ENCODE measurements at places on chromosomes 12 and 14.

- no peak for DNase-seq
Measured at GRCh38 chr14:97346675-97347074, 549.5 kb downstream of the VRK1 start.

- no peak for DNase-seq
Measured at GRCh38 chr14:89067293-89067972, 243.0 kb downstream of the TTC8 start.

DNA sequence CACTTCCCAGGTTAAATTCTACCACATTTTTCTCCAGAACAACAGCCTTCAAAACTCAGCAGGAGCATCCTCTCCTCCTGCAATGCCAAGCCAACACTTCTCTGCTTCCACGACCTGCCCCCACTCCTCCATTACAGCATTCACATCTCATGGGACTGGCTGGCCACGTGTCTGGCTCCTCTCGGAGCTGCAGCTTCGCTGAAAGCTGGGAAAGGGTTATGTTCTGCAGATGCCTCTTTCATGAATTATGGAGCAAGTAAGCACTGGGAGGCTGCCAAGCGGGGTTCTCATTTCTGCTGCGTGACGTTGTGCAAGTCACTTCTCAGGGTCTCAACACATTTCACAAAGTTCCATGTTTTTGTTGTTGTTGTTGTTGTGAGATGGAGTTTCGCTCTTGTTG, 142.2 kb upstream of the RFLNA start:
- no peak for DNase-seq

GRCh38 chr14:69880044-69880487, 850 bp downstream of the SMOC1 start:
- no peak for DNase-seq

DNA sequence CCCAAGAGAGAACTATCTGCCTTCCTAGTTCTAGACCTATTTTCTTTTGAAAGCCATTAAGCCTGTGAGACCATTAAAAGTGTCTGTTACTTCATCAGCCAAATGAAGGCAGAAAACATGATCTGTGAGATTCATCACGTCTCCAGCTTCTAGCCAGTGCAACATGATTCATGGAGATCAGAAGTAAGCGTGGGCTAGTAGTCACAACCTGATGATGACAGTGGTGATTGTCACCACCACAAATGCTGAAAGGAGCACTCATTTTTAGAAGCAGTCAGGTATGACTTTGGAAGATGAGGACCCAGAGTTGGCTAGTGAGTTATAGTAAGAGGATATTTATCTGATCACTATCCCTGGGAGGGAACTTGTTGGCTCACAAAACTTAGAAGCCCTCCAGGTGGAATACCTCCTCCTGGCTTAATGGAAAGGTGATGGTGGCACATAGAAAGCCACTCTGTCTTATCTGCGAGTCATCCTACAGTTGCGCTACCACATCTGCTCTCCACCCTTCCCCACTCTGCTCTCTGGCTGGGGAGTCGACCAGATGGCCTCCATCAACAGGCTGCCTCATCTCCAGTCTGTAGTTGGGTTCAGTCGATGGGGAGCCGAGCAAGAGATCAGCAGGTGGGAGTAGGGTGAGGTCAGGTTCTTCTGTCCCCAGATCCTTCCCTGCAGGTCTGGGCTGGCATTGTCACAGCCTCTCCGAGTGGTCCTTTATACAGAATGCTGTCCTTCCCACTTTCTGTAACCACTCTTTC, 317.6 kb upstream of the FKBP4 start:
- no peak for DNase-seq

DNA sequence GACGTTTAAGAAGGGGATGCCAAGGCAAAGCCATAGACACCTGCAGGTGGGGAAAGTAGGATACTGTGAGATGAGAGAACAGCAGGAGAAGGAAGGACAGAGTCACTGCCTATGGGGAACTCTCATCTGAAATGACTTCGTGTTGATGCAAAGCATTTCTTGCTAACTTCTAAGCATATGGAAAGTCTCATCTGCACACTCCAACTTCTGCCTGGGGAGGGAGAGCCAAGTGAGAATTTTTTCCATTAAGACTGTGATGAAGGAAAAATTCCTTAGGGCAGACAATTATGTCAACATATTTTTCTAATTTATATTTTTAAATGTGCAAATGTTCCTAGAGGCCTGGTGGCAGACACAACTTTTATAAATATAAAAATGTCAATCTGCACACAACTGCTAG, 115.3 kb downstream of the IPO8 start:
- DNase-seq = no peak

- DNase-seq = no peak
Measured at GRCh38 chr12:16282978-16283377, 5.5 kb upstream of the SLC15A5 start.

DNA sequence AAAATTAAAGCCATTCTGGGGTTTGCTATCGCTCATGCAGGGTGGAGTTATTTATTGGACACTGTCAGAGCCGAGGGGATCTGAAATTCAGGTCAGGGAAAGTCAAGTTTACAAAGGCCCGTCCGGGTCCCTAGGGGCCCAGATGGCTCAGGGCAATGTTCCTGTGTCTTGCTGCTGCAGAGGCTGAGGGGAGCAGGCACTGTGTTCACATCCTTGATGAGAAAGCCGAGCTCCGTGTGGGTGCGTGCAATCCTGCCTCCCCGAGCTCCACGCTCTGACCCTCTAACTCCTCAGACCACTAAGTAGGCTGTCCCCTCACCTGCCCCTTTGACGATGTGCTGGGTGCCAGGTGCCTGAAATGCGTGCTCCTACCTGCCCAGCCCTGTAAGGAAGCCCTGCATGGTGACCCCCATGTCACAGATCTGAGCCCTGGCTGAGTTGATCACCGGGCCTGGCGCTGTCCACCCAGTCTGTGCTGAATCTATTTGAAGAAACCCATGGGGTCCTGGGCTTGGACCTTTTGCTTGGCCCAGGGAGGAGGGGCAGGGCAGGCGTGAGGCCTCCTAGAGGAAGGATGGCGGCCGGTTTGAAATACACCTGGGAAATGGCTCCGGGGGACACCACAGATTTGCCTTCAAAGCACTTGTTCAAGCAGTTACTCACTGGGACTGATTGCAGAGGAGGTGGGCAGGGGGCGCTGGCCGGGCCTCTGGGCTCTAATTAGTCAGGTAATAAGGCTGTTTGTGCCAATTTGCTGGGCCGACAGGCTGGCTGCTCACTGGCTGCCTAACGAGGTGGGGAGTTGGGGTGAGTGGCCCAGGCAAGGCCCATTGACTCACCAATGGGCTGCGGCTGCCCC, 204.3 kb downstream of the KIF26A start:
- no peak for DNase-seq

DNA sequence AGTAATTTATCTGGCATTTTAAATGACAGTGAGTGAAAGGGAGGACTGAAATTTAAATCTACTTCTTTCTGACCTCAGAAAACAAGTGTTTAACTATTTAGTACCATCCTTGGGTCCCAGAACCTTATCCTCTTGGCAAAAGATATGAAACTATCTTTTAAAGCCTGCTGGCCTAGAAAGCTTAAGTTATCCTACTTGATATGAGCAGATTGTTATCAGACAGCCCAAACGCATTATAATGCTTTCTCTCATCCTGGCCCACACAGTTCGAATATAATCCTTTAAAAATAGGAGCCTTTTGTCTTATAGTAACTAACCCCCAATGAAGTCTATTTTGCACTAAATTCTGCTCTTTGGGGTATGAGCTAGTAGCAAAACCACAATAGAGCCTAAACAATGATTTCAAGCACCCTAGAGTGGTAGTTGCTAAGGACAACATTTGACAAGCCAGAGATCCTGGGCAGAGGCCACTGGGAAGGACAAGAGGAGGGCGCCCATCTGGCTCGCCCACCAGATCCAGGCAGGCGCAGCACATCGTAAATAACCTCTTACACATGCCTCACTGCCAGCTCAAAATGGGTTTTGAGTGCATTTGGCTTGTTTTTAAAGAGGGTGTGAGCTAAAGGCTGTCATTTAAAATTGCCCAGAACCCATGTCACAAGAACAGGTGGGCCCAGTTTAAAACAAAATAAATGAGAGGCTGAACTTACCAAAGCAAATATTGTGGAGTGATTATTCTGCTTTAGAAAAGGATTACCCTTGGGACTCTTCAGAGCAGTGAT, 37.7 kb upstream of the CRY1 start:
- no peak for DNase-seq

GRCh38 chr12:69688021-69688420, 11.1 kb downstream of the BEST3 start:
- no peak for DNase-seq

DNA sequence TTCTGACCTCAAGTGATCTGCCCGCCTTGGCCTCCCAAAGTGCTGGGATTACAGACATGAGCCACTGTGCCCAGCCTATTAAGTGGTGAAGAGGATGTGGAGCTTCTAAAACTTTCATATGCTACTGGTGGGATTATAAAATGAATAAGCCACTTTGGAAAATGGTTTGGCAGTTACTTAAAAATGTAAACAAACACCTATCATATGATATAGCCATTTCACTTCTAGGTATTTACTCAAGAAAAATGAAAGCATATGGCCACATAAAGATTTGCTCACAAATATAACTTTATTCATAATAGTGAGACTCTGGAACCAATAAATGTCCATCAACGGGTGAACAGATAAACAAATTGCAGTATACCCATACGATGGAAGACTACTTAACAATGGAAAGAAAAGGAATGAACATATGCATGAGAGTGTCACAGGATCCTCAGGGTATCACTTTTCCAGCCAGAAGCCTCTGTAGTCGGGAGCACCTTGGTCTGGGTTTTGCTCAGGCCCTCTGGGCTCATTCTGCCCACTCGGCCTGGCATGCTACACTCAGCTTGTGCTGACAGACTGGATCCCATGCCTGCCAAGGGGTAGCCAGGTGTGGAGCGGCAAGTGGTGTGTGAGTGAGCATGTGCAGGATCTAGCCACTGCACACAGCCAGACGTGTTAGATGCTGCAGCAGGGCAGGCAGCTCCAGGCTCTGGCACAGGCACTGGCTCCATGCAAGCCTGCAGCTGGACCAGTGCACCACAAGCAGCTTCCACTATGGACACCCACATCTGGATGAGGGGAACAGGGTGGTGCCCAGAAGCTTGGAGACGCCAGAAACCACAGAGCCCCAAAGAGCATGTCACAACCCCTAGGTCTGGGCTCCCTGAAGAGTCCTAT, 213.2 kb upstream of the DIO3 start:
- DNase-seq = no peak

- DNase-seq = no peak
Measured at GRCh38 chr12:28507867-28508266, 317.6 kb downstream of the CCDC91 start.

Data from OCI-LY7 (cell line).